ENCODE measurements at places on chromosomes 12 and 14.

- DNase-seq: no peak
Observed at GRCh38 chr12:116799955-116800354, 61.8 kb downstream of the RNFT2 start.

GRCh38 chr14:104592785-104593184 is 11.8 kb downstream of the TMEM179 start:
- DNase-seq: no peak

DNA sequence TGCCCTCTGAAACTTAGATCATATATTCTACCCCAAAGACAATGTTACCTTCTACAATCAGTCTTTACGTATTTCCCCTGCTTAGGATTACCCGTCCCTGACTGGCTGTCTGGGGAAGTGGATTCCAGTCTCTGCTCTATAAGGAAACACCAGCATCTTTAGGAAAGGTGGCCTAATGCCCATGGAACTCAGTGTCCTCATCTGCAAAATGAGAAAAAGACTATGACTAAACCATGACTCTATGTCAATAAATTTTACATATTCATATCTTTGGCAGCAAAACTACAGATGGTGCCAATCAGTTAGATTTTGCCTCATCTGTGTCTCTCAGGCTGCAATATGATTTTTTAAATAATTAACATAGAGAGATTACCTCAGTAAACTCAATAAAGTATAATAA is 133.8 kb downstream of the ITPR2 start:
- no peak for DNase-seq

- DNase-seq: no peak
Observed at GRCh38 chr12:6950811-6951540, at the start of gene PTPN6. Gene PTPN6, plus strand, starts transcription at chr12:6951356. Its CDS starts 157 bp downstream, at chr12:6951513.

DNA sequence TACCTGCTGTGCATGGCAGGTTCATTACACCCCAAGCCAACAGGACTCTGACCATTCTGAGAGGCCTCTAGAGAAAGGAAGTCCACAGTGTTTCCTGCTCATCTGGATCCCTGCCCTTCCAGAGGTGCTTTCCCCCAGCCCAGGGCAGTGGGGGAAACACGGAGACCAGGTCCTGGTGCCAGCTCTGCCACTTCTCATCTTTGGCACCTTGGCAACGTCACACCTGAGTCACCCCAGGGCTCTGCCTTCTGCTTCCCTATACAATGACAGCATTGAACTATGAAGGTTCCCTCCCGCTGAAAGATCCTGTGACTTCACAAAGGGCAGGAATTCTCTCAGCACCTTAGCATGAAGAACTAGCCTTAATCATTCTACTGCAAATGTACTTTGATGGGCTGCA is 74.9 kb downstream of the ANO2 start:
- DNase-seq: no peak

All from smooth muscle cell of the brain vasculature (primary cell).